ENCODE measurements at places on chromosomes 5 and 9.
A peak's percentile ranks its signal among the peaks of the same experiment; 100 is the strongest.

GRCh38 chr9:134793288-134794188, 87.1 kb upstream of the FCN2 start:
- no peak for DNase-seq

GRCh38 chr9:21412107-21412506, 3.2 kb downstream of the IFNA8 start:
- no peak for DNase-seq

DNA sequence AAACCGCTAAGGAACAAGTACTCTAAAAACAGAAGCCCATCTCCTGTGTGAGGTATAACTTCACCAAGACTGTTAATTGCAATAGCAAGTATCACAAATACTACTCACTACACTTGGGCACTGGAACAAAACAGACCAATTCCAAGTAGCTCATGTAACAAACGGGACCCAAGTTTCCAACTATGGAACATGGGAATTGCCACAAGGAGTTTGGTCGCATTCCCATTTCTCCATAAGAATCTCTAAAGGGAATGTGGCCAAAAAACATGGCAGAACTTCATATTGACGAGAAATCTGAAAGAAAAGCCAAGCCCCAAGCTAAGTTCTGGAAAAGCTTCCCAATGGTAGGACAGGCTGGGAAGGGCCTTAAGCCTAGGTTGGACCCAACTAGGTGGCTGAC, 162.5 kb downstream of the MAPKAP1 start:
- DNase-seq = no peak

GRCh38 chr9:104091116-104091515, 3.0 kb upstream of the SMC2 start:
- no peak for DNase-seq

- DNase-seq = no peak
These were observed 40.2 kb downstream of the SLC1A3 start for GRCh38 chr5:36646507-36647023.

- no peak for DNase-seq
These were observed 16.3 kb upstream of the SLC36A2 start for GRCh38 chr5:151363673-151364072.

- DNase-seq = no peak
These were observed 33.6 kb upstream of the IRX4 start for GRCh38 chr5:1916041-1917001.

DNA sequence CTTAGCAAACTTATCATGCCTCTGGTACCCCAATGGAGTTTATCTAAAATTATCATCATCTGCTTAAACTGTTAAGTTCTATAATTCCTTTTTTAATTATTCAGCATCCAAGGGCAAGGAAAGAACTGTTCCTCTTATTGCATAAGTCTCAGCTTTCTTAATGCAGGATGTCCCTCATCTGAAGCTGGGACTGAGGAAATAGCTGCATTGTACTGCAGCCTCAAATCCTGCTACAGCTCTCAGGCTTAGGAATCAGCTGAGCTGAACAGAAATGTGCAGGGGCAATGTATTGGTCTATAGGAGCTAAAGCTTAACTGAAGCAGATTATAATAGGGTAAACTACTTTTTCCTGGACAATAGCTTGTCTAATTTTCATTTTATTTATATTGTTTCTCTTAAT, 48.0 kb downstream of the HAPLN1 start:
- no peak for DNase-seq

GRCh38 chr9:72884508-72884907, 68.3 kb downstream of the ALDH1A1 start:
- DNase-seq = no peak

GRCh38 chr5:178375348-178375747, 142.7 kb upstream of the PHYKPL start:
- no peak for DNase-seq

- DNase-seq = no peak
These were observed 83.7 kb upstream of the CCDC152 start for GRCh38 chr5:42672925-42673324.

DNA sequence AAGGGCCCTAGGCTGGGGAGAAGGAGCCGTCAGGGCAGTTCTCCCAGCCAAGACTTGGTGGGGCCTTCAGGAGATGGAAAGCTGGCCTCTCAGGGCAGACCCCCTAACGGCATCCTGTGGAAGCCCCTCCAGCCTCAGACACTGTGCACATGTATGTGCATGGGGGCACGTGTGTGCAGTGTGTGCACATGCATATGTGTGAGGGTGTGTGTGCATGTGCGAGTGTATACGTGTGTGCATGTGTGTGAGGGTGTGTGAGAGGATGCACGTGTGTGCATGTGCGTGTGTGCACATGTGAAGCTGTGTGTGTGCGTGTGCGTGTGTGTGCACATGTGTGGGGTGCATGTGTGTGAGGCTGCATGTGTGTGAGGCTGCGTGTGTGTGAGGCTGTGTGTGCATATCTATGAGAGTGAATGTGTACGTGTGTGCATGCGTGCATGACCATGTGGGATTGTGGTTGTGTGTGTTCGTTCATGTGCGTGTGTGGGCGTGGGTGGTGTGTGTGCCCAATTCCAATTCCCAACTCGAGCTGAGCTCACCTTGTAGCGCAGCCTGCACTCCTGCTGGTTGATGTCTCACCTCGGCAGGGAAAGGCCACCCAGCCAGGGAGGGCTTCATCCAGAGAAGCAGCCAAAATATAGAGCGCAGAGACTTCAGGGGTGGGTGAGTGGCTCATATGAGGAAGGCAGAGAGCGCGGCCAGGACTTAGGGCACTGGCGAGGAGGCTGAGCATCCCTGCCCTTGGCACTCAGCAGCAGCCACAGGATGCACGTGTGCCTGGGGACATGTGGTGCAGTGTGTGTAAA, 142.7 kb upstream of the PPP1R26 start:
- no peak for DNase-seq

DNA sequence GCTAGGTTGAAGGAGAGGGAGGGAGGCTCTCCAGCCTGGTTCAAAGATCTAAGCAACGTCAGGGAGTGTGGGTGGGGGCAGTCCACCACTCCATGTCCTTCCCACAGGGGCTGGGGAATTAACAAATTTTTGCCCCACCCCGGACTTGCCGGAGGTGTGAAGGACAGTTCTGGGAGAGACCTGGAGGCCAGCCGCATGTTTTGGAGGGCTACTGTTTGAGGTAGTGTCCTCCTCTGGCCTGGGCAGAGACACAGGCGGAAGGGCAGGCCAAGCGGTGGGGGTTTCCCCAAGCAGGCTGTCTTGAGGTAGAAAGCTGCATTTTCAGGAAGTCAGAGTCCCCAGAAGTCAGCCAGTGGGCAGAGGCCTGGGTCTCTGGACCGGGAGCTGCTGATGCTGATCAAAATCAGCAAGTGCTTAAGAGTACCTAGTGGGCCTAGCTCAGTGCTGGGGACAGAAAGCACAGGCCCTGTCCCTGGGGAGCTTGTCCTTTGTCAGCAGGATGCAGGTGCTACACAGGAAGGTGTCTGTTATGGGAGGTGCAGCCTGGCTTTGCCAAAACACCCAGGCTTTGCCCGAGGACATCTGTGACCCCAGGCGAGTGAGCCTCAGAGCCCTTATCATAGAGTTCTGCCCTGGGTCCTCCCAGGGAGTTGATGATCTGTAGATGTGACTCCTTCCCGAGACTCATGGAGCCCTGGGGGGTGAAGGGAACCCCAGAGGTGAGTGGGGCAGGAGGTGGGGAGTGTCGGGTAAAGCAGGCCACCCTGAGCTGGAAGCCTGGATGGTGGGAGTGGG, 18.5 kb downstream of the JADE2 start:
- no peak for DNase-seq

GRCh38 chr5:120207129-120207528, 257.0 kb upstream of the PRR16 start:
- no peak for DNase-seq

- DNase-seq = no peak
These were observed 47.2 kb upstream of the FCHO2 start for GRCh38 chr5:72908664-72909063.

- DNase-seq = no peak
These were observed 54.2 kb downstream of the FNBP1 start for GRCh38 chr9:129988607-129989361.

DNA sequence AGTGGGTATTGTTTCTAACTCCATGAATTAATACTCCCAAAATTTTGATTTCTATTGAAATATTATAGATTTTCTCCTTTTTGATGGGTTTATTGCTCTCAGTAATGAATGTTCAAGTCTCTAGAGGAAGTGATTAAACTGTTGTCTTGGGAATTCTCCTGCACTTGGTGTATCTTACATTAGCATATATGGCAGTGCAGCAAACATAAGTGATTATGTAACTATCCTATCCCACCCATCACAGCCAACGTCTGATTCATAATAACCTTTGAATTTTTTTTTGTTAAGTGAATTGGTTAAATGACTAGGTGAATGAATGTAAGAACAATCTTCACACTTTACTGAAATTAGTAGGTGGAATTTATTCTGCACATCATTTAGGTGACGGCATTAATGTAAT, 483.7 kb downstream of the TAF11L14 start:
- no peak for DNase-seq

- DNase-seq = no peak
These were observed 402.4 kb upstream of the PTGER4 start for GRCh38 chr5:40277161-40277906.

- peak; percentile 5 for DNase-seq
These were observed 155.8 kb upstream of the IRX4 start for GRCh38 chr5:2038321-2039179.

GRCh38 chr5:444226-444625, 1.2 kb downstream of the EXOC3 start:
- DNase-seq = no peak

- no peak for DNase-seq
These were observed 45.2 kb downstream of the P4HA2 start for GRCh38 chr5:132182359-132183040.

DNA sequence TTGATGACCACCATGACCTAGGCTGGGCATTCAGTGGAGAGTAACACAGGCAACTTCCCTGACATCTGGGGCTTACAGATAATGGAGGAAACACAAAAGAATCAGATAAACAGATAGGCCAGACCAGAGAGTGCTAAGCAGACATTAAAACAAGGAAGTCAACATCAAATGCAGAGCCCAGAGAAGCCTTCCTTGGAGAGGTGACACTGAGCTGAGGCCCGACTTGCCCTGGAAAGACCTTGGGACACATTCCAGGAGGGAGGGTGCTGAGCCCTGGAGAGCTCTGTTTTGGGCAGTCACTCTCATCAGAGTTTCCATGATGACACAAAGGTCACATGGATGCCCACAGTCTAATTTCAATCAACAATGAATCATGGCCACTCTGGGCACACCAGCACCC, 31.9 kb upstream of the C5orf58 start:
- no peak for DNase-seq

GRCh38 chr9:23577611-23578010, 248.4 kb downstream of the ELAVL2 start:
- DNase-seq = no peak

GRCh38 chr5:5011151-5011550, 129.0 kb upstream of the ADAMTS16 start:
- DNase-seq = no peak

DNA sequence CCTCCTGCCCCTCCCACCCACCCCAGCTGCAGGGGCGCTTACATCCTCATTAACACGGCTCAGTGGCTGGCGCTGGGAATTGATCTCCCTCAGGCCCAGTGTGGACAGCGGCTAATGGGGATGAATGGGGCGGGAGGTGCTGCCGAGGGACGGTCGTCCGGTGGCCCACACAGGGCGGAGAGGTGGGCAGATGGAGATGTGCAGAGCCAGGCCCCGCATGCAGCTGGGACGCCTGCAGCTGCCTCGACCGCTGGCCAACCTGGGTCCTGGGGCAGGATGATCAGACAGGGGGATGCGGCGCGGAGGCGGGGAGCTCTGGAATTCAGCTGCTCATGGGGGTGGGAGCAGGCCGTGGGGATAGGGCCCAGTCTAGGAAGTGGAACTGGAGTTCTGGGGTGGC, 17.6 kb downstream of the TSPAN17 start:
- no peak for DNase-seq

DNA sequence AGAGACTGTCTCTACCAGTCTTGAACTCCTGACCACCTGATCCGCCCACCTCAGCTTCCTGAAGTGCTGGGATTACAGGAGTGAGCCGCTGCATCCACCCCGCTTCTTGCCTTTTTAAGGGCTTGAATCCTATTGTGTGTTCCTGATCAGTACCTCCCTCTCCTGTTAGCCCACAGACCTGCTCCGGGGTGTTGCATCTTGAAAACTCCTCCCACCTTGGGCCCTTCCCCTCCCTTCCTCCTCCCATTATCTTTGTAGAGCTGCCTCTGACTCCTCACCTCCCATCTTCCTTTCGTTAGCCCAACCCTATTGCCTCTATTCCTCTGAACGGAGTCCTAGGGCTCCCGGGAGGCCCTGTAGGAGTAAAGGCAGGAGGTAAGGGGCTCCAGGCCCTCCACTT, 48.5 kb upstream of the NEK6 start:
- no peak for DNase-seq

GRCh38 chr5:1552521-1553255, 28.9 kb upstream of the LPCAT1 start:
- DNase-seq = no peak
